ENCODE measurements at places on chromosomes 6 and 20.

DNA sequence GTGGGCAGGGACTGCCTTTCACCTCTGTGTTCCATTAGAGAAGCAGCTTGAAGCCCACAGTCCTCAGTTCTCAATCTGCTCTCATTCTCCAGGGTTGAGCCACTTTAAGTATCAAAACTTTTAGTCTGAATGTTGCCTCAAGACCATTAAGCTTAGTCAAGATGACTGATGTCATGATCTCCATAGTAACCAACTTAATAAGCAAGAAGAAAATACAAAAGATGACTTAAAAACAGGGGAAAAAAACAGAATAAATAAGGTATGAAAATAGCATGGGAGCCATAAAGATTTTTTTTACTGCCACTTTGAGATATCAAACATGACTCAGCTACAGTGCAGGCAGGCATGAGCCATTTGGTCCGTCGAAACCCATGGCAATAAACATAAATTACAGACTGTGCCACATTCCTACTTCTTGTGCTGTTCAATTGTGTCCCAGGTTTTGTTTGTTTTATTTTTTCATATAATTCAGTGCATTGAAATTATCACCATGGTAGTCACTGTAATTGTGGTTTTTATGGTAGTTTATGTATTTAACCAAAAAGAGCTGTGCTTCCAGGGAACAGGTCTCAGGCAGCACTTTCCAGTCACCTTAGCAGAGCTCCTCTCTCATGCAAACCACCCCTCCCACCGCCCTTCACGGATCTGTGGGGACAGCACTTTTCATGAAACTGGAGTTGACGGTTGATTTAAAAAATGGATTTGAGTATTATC lies 156.5 kb upstream of the INSM1 start:
- DNase-seq, result no peak

DNA sequence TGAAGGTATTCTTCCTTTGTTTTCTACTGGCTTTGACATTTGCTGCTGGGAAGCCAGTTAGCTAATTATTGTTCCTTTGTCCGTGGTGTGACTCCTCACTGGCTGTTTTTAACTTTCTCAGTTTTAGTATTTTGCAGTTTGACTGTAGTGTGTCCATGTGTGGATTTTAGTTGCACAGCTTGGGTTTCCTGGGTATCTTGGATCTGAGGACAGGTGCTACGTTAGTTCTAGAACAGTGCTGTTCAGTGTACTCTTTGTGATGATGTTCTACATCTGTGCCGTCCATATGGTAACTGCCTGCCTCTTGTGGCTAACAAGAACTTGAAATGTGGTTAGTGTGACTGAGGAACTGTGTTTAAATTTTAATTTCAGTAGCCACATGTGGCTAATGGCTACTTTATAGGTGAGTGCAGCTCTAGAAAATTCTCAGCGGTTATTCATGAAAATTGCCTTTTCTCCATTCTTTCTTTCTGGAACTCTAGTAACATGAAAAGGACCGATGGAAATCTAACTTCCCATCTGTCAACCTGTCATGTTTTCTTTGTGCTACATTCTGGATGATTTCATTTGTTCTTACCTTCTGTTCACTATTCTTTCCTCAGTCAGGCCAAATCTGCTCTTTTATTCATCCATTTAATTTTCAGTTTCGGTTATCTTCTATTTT lies 7.4 kb downstream of the SNX9 start:
- DNase-seq, result no peak

DNA sequence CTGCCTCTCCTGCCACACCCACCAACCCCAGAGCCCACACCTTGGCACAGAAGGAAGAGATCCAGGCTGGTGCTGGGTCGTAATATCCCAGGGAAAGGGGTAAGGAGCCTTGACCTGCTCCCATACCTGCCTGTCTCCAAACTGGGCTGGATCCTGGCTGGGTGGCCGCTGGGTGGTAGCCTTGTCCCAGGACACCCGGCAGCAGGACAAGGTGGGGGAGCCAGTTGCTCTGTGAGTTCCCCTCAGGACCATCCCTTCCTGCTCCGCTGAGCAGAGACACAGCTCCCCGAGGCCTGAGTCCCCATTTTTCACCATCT lies 58.8 kb downstream of the UBE2V1 start:
- DNase-seq, result no peak

DNA sequence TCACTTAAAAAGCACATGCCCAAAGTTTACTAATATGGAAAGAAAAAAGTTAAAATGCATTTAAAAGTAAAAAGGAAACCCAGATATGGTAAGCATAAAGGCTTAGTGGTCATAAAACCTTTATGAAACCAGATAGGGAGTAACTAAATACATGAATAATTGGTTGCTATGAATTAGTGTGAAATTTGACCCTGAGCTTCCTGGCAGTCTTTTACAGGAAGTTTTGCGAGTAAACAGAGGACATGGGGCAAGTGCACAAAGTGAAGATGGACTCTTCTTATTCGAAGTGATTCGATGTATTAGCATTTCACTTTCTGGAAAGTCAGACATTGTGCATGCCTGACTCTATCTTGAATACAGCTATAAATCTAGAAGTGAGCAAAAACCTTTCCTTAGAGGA lies 90.9 kb upstream of the MLIP start:
- no peak for DNase-seq

DNA sequence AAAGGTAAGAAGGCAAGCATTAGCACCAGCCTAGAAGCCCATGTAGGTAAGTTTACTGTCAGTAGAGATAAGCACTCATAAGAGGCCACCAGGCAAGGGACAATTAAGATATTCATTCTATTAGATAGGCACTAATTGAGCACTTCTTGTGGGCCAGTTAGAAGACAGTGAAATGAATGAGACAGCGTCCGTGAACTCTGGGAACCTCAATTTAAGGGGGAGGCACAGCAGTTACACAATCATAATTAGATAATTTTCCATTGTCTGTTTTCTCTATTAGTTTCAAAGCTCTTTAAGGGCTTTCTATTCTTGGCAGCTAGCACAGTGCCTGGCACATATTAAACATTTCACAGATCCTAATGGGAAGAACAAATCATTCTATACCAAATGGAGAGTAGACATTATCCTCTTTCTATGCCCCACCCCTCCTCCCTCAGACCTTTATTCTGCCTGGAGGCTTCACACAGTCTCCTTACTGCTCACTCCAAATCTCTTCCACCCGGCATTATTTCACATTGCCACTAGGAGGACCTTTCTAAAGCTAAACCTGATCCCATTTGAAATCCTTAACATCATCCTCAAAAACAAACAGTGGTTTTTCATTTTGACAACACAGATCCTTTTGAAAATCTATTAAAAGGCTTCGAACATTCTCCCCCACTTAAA lies 529.6 kb downstream of the ADGRB3 start:
- no peak for DNase-seq

- DNase-seq, result peak; percentile 44
Measured at GRCh38 chr6:7112741-7113313, 5.1 kb downstream of the RREB1 start.

DNA sequence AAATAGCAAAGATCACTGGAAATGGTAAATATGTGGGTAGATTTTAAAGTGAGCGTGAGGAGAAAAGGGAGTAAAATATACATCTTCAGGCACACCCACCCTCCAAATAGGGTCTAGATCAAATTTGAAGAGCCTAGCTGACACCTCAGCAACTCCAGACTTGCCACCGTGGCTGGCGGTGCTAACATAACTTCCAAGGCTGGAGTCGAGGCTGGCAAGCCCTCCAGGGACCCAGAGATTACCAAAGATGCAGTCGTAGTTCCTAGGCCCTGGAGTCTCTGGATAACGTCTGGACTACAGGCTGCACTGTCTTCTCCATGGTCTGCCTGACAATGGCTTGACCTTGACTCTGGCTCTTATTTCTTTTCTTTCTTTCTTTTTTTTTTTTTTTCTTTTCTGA lies 22.5 kb downstream of the TUBB2B start:
- no peak for DNase-seq

- DNase-seq, result no peak
Measured at GRCh38 chr6:156747715-156748114, 29.5 kb upstream of the ARID1B start.

GRCh38 chr6:161411265-161411944 lies 137.5 kb upstream of the AGPAT4 start:
- DNase-seq, result no peak

DNA sequence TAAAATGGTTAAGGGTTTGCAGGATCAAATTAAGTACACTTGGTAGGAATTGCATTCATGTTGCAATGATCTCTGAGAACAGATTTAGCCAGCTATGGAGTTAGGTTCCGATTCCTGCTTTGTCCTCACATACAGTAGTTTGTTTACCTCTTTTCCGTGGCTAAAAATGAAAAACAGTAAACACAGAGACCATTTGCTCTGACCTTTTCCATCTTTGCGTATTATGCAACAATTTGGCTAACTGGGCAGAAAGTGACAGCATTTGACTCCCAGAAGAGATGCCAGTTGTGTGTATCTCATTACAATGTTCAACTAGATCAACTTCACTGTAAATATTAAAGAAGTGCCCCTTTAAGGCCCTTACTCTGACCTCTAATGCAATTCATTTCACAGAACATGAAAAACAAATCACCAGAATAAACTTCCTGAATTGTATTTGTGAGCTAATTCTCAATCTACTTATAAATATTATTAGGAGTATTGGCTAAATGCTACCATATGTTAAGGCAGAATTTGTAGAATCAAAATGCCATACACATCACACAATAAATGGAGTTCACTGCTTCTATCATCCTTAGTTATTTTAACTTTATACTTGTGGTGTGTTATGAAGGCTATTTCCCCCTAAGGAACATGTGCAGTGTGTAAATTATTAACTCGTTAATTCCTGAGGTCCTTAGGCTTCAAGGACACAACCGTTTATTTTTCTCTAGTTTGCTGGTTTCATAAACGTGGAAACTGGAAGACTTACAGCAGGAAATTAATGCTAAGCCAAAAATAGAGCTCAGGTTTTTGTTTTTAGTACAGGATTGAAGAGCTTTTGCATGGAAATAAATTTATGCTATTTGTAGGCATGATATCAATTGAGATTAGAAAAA lies 380.7 kb upstream of the CITED2 start:
- no peak for DNase-seq

DNA sequence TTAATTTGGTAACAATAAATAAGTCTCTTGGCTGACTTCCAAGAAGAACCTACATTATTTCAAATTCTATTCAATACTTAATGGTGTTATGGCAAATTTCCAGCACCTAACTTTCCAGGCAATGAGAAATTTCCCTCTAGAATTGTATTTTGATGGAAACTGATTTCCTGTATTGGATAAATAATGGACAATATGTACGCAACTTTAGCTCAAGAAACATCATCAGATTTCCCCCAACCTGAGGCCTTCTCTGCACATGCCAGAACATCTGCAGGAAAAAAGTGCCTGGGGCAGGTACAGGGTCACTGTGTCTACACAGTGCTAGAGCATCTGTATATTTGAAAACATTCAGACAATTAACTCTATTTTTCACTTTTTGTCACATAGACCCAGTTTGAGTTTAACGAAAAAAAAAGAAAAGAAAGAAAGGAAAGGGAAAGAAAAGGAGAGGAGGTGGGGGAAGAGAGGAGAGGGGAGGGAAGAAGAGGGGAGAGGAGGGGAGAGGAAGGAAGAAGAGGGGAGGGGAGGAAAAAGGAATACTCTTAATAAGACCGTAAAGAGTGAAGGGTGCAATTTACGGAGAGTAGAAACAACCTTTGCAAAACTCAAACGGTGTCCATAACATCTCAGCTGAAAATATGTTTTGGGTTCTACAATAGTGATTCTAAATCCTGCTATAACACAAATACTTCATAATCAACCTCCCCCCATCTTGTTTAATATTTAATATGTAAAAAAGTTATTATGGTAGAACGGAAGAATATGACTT lies 130.0 kb downstream of the TSHZ2 start:
- no peak for DNase-seq

- no peak for DNase-seq
Measured at GRCh38 chr6:21886542-21887151, 293.1 kb downstream of the SOX4 start.

- DNase-seq, result no peak
Measured at GRCh38 chr6:155510879-155511278, 55.2 kb upstream of the NOX3 start.

DNA sequence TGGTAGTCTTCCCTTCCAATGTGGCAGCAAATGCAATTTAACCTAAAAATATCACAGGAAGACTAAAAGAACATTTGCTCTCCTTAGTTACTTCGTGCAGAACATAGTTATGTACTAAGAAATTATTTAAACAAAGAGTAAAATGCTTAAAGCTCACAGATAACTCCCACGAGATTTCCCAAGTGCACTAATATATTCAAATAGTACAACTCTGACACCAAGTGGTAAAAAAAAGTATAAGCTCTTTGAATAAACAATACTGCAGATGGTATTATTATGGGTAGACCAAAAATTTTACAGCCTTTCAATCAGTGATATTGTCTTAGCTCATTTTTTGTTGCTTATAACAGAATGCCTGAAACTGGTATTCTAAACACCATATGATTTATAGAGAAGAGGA lies 52.8 kb upstream of the FILIP1 start:
- no peak for DNase-seq

- DNase-seq, result no peak
Measured at GRCh38 chr20:62850333-62850974, 11.2 kb downstream of the TCFL5 start.

GRCh38 chr6:162713974-162714780 lies 13.4 kb downstream of the PRKN start:
- DNase-seq, result no peak

DNA sequence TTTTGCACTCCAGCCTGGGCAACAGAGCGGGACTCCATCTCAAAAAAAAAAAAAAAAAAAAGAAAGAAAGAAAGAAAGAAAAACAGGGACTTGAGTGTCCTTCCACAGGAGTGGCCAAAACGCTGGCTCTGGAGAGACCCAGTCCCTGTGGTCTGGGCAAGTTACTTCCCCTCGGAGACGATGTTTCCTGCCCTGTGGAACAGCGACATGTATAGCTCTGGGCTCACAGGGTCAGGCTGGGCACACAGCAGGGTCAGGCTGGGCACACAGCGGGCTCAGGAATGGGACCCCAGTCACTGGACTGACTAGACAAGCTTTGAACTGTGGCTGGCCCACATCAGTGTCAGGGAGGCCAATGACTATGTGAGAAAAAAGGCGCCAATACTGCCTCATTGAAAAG lies 110.7 kb downstream of the ASXL1 start:
- no peak for DNase-seq

DNA sequence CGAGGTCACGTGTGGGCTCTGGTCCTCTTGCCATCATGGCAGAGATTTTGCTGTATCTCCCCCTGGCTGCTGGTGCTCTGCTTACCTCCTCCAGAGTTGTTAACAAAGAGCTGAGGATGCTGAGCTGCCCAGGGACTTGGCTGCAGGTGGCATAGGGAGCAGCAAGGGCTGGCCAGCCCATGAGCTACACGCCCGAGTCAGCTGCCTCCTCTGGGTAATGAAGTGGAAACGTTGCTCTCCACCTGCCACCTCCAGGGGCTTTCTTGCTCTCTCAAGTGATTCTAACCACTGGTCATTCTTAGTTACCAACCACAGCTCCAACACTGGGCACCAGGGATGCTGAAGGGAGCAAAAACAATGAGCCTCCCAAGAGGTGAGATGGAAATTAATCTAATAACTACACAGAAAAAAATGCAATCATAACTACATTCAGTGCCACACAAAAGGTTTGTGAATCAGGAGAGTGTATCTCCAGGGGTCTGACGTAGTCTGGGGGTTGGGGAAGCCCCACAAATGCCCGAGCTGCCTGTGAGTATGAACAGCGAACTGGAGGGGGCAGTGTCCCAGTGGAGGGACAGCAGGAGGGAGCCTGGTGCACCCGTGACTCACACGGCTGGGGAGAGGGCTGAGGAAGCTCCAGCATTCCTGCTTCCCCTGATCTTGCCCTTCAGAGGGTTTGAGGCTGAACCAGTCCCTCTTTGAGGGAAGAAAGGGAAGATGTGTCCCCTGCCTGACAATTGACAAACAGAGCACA lies 78.7 kb downstream of the CDH26 start:
- DNase-seq, result no peak

Measured in activated naive CD8-positive, alpha-beta T cell treated with anti-CD3 and anti-CD28 coated beads, Interleukin-2, amount 50 U/mL, for 24 hours (primary cell).